CD4-positive, alpha-beta T cell treated with Interleukin-4 for 1 hour (primary cell): ENCODE measurements at places on chromosomes 12 and 14.

GRCh38 chr14:45194964-45195363, 58.0 kb downstream of the MIS18BP1 start:
- no peak for DNase-seq

- DNase-seq = no peak
These were observed 50.0 kb downstream of the LGMN start for GRCh38 chr14:92698393-92698792.

DNA sequence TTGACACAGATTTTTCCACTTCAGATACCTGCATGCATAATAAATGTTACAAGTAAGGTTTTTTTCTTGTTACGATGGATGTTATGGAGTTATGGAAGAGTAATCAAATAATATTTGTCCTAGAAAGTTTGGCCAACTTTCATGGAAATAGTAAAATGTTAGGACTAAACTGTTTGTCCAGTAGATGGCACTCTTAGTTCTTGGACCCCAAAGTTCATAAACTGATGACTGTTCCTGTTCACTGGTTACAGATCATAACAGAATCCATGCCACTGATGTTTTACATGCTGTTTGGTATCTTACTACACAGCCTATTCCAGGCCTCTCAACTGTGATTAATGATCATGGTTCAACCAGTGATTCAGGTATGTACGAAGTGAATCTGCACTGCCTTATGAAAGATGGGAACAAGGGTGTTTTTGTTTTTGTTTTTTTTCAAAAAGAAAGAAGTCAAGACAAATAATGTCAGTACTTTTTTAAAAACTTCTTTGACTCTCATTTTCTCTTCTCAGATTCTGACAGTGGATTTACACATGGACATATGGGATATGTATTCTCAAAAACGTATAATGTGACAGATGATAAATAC, 48.8 kb upstream of the SLCO1C1 start:
- DNase-seq = no peak

DNA sequence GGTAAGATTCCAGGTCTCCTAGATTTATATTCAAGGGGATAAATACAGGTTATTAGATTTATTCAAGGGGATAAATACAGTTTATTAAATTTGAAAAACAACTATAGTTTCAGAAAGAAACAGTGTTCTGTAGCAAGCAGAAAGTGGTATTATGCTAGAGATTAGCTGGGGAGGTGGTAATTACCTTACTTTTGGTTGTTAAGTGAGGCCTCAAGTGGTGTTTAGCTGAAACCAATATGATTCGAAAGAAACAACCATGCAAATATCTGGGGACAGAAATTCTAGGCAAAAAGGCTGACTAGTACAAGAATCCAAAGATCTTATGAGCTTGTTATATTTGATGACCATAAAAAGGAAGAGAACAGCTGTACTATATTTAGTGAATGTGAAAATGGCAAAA, 6.2 kb downstream of the OR4N5 start:
- DNase-seq = no peak

GRCh38 chr14:100212476-100213333, 26.2 kb upstream of the YY1 start:
- no peak for DNase-seq

DNA sequence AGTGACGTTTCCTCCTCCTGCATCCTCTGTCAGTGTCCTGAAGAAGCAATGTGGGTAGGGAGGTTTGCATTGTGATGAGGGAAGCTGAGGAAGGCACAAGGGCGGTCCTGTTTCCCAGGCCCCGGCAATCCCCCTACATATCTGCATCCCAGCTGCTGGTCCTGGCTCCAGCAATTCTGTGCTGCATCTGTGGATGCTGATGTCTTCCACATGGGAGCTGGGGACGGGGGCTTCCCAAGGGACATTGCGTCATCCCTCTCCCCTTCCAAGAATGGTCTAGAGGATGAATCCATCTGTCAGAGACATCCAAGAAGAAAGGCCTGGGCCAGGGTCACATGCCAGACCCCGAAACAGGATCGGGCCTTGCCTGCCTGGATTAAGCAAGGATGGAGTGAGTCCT, 52.1 kb downstream of the TSPAN11 start:
- no peak for DNase-seq

- no peak for DNase-seq
These were observed 89.1 kb upstream of the NUDT4 start for GRCh38 chr12:93288626-93289025.

- no peak for DNase-seq
These were observed 254.0 kb upstream of the KITLG start for GRCh38 chr12:88834226-88834625.

DNA sequence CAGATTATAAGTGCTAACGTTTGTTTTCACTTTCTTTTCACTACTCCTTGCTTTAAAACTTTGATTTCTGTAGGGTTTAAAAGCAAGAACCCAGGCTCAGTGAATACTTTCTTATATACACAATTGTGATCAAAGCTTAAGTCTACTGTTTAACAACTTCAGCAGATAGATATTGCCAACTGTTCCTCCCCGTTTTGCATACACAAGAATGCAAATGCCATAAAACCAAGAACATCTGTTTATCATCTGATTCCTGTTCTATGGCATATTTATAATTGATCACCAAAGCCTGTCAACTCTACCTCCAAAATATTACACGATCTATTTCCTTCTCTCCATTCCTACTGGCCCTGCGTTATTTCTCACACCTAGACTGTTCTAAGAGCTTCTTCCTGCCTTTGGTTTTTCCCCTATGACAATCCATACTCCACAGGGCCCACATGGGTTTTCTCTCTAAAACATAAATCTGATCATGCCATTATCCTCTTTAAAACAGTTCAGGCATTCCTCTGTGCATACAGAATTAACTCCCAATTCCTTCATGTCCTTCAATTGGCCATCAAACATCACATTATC, 15.9 kb downstream of the MED13L start:
- DNase-seq = no peak

DNA sequence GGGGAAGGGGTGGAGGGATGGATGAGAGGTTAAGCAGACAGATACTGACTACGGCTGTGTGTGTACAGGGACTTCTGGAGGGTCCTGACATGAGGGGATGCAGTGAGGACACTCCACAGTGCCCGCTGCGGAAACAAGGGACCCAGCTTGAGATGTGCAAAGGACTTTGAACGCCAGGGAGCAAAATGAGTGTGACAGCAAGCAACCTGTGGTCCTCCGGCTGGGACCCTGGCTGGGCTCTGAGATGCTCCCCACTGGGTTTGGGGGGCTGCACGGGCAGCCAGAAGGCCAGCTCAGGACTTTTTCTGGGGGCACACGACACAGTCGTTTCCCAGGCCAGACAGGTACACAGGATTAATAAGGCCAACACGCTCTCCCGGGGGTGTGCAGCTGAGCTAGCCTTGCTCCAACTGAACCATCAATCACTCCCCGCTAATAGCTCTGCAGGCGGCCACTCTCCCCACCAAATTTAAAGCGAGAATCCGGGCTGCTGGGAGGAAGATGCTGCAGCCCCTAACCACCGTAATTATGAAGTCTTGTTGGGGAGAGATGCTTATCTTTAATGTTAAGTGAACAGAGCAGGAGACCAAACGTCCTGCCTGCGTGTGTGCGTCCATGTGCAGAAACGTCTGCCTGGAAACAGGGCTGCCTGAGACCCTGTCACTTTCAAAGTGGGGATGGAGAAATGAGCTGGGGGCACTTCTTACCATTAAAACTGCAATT, 51.6 kb upstream of the DLK1 start:
- DNase-seq = no peak

GRCh38 chr14:105087308-105087962, 22.2 kb upstream of the GPR132 start:
- no peak for DNase-seq

GRCh38 chr14:35344107-35344807, 52.1 kb downstream of the PSMA6 start:
- DNase-seq = no peak

DNA sequence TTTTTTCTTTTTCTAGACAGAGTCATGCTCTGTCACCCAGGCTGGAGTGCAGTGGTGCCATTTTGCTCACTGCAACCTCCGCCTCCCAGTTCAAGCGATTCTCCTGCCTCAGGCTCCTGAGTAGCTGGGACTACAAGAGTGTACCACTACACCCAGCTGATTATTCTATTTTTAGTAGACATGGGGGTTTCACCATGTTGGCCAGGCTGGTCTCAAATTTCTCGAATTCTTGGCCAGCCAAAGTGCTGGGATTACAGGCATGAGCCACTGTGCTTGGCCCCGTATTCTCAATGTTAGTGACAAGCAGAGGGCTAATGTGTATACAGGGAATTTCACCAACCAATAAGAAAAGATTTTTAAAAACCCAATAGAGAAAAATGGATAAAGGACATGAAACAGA, 8.4 kb downstream of the PLBD2 start:
- no peak for DNase-seq

DNA sequence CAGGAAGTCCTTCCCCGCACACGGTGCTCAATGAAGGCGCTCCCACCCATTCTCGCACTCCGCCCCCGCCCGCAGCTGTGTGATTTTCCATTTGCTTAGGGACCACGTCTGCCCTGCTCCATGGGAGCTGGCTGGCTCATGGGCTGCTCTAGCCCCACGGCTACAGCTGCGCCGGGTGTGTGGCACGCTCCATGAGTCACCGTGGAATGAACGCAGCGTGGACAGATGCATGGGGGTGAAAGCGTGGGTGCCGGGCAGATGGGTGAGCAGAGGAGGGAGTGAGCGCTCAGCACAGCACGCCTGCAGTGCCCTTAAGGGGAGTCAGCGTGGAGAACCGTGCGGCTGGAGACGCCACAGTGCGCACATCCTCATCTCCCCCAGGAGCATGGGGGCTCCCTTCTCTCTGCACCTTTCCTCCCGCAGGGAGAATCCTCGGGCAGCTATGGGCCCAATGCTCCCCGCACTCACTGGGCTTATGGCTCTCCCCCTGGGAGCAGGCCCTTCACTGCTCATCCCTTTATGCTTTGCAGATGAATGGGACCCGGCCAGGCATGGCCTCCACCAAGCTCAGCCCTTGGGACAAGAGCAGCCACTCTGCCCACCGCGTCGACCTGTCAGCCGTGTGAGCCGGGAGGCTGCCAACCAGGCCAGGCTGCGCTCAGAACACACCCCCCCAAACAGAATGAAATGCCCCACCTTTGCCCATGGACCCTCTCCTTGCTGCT, 185.1 kb downstream of the ADGRD1 start:
- no peak for DNase-seq

DNA sequence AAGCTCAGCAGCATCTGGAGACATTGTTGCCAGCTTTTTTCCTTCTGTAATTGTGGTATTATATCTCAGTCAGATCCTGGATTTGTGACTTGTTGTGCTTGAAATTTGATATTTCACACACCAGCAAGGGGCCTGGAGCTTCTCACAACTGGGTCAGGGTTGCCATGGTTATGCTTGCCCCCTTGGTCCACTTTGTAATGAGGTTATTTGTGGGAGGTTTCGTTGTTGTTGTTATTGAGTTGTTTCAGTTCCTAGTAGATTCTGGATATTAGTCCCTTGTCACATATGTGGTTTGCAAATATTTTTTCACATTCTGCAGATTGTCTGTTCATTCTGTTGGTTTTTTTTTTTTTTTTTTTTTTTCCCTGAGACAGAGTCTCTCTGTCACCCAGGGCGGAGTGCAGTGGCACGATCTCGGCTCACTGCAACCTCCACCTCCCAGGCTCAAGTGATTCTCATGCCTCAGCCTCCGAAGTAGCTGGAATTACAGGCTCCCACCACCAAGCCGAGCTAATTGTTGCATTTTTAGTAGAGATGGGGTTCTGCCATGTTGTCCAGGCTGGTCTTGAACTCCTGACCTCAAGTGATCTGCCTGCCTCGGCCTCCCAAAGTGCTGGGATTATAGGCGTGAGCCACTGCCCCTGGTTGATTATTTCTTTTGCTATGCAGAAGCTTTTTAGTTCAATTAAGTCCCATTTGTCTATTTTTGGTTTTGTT, 80.6 kb upstream of the ETV6 start:
- DNase-seq = no peak

DNA sequence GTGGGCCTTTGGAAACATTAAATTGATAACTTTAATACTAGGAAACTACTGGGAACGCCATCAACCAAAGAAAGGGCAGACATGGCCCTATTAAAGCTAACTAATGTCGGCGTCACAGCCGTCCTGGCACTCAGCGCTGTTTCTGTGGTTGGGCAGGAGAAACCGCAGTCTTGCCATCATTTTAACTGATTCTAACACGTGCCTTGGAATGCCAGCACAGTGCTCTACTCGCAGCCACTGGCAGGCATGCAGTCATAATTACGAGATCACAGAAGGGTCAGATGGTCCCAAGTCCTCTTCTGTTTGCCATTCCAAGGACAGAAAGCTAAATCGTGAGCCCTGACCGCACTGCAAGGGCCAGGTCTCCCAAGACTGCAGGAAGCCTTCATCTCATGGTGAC, 75.2 kb downstream of the RIMBP2 start:
- no peak for DNase-seq

DNA sequence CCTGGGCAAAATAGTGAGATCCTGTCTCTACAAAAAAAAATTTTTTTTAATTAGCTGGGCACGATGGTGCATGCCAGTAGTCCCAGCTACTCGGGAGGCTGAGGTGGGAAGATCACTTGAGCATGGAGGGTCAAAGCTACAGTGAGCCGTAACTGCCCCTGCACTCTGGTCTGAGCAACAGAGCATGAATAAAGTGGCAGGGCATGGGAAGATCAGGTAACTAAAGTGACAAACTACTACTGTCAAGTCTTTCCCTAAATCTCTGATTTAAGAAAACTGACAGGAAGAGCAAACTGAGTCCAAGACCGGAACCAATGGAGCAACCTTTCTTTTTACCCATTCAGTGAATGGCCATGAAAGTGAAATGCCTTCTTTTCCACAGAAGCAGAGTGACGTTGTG, 10.8 kb downstream of the DCAF5 start:
- DNase-seq = no peak

GRCh38 chr12:93846936-93847516, 169.9 kb downstream of the CRADD start:
- no peak for DNase-seq

- DNase-seq = no peak
These were observed 22.2 kb upstream of the TCL1B start for GRCh38 chr14:95664066-95664465.

DNA sequence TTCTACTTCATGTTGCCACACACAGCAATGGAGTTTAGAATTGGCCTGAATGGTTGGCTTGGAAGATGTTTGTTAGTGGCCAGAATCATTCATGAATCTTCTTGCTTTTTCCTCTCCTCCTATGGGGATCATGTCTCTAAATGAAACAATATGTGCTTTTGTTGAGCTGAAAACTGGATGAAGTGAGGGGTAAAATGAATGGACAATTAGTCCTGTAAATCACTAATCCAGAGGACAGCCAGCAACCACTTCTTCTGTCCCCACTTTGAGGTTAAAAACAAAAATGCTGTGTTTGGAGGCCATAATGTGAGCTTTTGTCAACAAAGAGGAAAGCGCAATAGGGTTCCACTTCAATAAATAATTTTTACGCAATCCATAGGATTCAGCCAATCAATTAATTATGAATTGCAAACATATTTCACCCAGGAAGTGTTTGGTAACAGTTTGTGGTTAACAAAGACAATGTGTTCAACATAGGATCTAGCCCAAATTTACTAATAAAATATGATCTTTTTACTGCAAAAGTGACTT, 30.3 kb upstream of the AMIGO2 start:
- DNase-seq = no peak
